RPMI8226 (cell line): ENCODE measurements at places on chromosomes 4 and X.

DNA sequence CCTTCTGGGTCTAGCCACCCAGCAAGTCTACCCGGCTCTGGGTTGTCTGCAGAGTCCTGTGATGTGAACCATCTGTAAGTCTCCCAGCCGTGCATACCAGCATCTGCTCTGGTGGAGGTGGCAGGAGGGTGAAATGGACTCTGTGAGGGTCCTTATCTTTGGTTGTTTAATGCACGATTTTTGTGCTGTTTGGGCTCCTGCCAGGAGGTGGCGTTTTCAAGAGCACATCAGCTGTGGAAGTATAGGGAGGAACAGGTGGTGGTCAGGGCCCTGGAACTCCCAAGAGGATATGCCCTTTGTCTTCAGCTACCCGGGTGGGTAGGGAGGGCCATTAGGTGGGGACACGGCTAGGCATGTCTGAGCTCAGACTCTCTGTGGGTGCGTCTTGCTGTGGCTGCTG lies 66.5 kb upstream of the ZFP42 start:
- DNase-seq = no peak

DNA sequence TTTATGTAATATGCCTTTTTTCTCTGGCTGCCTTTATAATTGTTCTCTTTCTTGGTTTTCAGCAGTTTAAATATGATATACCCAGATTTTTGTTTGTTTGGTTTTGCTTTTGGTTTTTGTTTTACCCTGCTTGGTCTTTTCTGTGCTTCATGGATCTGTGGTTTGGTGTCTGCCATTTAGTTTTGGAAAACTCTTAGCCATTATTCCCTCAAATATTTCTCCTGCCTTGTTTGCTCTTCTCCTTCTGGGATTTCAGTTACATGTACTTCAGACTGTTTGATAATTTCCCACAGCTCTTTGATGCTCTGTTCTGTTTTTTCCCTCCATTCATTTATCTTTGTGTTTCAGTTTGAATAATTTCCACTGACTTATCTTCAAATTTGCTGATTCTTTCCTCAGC lies 223.1 kb upstream of the BCOR start:
- DNase-seq = no peak

- no peak for DNase-seq
Observed at GRCh38 chr4:48043504-48043903, 26.9 kb downstream of the NIPAL1 start.

- peak; percentile 8 for DNase-seq
Observed at GRCh38 chr4:4694296-4694772, 152.5 kb upstream of the STX18 start.

- no peak for DNase-seq
Observed at GRCh38 chr4:6076391-6076790, 58.2 kb upstream of the C4orf50 start.

GRCh38 chr4:110134269-110134869 lies 64.0 kb downstream of the ELOVL6 start:
- DNase-seq = no peak
